ENCODE measurements at places on chromosomes 12 and 14.

DNA sequence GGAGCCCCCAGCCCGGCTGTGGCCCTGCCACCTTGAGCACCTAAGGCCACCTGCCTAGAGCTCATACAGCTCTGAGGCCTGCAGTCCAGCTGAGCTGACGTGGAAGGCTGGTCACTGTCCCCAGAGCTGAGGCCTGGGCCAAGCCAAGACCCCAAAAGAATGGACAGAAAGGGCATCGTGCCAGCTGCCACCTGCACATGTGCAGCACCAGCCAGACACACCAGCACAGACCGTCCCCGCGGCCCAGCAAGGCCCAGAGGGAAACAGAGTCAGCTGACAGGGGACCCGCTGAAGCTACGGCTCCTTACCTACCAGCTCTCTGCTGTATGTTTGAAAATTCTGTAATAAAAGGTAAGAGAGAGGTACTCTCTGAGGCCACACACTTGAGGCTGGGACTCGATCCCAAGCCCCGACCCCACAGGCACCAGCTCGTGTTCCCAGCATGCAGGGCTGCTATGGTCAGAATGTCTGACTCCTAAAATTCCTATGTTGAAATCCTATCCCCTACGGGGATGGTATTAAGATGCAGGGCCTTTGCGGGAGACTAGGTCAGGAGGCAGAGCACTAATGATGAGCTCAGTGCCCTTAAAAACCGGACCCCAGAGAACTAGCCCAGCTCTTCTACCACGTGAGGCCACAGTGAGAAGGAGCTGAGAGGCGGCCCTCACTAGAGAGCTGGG, 25.4 kb downstream of the BRF1 start:
- DNase-seq, result no peak

GRCh38 chr12:26688344-26688904, 144.6 kb downstream of the ITPR2 start:
- no peak for DNase-seq

- DNase-seq, result no peak
Observed at GRCh38 chr12:7042842-7043241, 17.7 kb upstream of the C1S start.

DNA sequence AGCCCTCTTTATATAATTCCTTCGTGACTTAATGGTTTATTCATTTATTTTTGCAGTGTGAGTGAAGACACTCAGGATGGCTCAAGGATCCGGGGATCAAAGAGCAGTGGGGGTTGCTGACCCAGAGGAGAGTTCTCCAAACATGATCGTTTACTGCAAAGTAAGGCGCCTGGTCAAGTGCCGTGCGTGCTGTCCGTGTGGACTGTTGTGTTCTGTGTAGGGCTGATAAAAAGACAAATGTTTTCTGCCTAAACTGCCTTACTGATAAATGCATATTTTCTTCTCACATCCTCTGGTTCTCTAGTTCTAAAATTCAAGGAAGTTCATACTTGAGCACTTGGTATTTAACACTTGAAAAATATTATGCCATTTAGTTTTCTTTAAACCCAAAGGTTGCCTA, 32.5 kb downstream of the RGS6 start:
- DNase-seq, result no peak

DNA sequence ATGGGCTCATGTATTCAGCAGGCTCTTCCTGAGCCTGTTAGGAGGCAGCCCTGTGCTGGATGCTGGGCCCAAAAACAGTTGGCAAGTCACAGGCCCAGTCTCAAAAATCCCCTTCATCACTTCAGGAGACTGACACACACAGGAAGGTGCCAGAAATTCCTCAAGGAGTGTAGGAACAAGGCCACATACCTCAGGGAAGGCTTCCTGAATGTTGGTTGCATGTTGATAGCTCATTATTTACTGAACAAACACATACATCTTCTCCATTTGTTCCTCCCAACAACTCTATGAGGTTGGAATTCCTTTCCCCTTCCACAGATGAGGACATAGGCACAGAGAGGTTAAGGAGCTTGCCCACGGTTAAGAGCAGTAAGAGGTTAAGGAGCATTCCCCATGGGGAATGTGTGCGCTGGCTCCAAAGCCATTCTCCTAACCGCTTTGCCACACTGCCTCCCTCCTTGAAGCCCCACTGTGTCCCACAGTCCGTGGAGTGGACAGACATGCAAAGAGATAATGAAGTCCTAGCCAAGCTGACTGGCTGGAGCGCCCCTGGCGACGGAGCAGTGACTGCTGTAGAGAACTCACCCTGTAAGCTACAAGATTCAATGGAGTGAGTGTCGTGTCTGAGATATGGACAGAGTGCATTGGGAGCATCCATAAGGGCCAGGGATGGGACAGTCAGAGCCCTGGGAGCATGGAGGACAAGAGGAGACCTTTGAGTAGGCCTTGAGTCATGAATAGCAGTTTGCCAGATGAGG, 3.3 kb downstream of the HHIPL1 start:
- DNase-seq, result no peak

GRCh38 chr14:71716041-71716772, 216.0 kb upstream of the RGS6 start:
- no peak for DNase-seq

DNA sequence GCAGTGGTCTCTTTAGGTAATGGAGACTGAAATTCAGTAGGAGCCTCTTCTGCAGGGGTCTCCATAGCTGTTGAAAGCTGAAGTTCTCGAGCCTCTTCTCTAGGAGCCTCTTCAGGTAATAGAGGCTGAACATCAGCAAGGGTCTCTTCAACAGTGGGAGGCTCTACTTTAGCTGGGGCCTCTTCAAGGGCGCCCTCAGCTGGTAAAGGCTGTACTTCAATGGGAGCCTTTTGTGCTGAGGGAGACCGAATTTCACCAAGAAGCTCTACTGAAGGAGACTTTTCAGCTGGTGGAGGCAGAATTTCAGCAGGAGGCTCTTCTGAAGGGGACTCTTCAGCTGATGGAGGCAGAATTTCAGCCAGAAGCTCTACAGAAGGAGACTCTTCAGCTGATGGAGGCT, 1.5 kb downstream of the FSCB start:
- no peak for DNase-seq

DNA sequence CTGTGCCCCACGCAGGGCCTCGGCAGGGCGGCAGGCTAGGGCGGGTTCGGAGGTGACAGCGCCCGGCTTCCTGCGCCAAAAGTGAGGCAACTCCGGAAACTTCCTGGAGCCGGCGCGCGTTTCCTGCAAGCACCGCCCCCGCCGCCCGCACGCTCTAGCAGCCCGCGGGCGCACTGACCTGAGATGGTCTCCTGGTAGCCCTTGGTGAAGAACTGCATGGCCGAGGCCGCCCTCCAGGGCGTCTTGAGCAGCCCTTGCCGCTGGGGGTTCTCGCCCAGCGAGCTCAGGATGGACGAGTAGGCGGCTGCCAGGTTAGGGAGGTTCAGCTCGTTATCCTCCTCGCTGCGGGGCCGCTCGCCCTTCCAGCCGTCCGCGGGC, 494 bp downstream of the GCH1 start:
- no peak for DNase-seq

- no peak for DNase-seq
Observed at GRCh38 chr12:6955108-6956020, 4.2 kb downstream of the PTPN6 start.

- no peak for DNase-seq
Observed at GRCh38 chr12:18375131-18375530, 113.8 kb downstream of the PIK3C2G start.

- DNase-seq, result no peak
Observed at GRCh38 chr12:86658303-86658702, 402.1 kb upstream of the MGAT4C start.

- DNase-seq, result no peak
Observed at GRCh38 chr12:18135086-18135485, 45.1 kb upstream of the RERGL start.

DNA sequence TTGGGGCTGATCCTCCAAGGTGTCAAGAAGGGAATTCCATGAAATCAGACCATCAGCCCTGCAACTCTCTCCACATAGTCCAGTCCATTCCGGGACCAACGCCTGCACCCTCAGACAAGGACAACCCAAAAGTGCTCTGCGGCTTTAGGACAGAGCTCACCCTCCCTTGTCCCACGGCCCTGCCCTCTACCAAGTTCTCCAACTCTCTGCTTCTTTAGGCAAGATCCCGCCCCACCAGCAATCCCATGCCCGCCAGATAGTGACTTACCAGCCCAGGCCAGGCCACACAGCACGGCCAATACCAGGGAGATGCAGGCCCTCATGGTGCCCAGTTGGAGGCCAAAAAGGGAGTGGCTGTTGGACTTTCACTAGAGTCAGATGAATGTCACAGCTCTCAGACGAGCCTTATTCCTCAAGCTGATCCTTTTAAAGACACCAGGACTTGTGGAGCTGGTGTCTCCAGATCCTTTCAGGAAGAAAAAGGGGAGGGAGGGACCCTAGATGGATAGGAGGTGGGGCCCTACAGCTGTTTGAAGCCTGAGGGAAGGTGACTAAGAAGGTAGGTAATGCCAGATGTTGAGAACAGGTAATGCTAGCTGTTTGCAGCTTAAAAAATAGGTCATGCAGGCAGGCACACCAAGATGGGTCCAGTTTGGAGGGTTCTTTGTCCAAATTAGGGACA, at the start of gene ENDOU:
Gene ENDOU (minus strand): TSS at position 400 of the 682 bp plus-strand sequence. CDS start 77 bp downstream, at position 323.
- DNase-seq, result no peak

DNA sequence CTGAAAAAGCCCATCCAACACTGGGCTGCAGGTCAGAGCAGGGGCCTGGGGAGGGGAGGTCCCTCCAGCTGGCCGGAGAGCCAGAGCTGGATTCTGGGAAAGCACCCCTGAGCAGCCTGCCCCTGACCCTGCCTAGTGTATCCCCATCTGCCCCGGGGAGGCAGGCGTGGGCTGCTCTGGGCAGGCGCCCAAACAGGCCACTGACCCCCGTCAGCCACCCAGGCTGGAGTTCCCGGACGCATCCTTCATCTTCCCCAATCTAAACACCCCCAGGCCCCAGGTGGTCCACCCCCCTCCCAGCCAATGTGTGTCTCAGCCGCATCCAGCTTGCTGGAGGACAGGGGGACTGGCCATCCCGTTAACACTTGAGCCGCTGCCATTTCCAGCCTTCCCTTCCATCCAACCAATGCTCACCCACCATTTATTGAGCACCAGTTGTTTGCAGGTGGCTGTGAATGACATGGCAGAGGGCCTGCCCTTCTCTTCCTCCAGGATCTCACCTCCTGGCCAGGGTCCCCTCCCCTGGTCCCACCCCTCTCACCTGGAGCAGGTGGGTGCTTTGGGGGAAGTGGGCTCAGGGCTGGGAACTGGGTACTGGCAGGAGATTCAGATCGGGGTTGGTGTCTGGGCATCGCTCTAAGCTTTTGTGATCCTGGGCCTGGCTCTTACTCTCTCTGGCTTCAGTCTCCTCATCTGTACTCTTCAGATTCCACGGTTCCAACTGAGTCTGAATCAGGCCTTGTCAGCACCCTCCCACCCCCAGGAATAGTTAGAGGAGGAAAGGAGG, 743 bp upstream of the DTX1 start:
- no peak for DNase-seq

DNA sequence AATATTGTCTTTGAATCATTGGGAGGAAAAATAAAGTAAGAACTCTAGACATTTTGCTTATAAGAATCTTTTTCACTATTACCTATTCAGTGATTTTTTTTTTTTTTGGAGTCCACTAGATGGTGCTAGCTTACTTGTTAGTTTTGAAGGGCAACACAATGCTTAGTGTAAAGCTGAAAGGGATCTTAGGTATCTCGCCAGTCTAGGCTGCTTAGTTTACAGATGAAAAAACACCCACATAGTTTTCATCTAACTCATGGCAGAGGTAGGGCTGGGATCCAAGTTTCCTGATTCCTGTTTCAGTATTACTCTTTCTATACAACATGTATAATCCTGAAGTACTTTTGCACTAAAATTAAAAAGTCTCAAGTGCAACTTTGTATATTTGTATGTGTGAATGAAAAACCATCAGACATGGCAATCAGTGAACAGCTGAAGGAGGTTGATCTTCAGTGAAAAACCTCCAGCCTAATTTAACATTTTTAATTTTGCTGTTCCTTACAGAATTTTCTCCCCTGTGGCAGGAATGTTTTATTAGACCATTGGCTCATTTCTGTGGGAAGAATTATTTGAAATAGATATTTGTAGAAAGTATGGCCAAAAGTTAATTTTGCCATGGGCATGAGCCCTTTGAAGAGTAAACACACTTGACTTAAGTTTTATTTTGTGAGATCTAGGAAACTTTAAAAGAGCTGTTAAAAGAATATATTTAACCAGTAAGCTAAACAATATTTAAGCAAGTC, 40.7 kb downstream of the LRRIQ1 start:
- peak; percentile 25 for DNase-seq

DNA sequence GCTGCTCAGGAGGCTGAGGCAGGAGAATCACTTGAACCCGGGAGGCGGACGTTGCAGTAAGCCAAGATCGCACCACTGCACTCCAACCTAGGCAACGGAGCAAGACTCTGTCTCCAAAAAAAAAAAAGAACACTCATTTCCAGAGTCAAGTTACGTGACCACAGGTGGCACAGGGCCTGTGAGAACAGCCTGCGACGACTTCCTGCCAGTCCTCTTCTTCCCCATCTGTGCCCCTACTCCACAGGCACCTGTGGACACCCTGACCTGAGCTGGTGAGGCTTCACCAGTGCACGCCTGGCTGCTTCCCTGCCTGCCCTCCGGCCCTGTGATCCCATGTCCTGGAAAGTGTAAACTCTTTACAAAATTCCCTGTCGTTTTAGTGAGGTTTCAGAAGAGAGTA, 77.7 kb downstream of the PPP2R5C start:
- no peak for DNase-seq

DNA sequence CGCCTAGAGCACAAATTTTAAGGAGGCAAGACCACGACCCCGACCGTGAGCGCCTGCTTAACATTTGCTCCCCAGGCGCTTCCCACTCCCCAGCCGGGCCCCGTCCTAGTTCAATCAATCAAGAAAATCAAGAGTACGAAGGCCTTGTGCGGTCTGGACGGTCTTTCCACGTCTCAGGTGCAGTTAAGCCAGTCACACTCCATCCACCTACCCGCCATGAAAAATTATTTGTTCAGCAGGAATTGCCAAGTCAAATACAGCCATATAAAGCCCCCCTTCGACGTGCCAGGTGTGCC, 603 bp upstream of the LRR1 start:
- no peak for DNase-seq

Data from iPS DF 6.9 (cell line).